DMS79 treated with DMSO at 0.1 percent for 48 hours (cell line): ENCODE measurements at places on chromosomes 11 and 22.

- DNase-seq: no peak
These were observed 114.2 kb downstream of the CACNA1I start for GRCh38 chr22:39684702-39685281.

DNA sequence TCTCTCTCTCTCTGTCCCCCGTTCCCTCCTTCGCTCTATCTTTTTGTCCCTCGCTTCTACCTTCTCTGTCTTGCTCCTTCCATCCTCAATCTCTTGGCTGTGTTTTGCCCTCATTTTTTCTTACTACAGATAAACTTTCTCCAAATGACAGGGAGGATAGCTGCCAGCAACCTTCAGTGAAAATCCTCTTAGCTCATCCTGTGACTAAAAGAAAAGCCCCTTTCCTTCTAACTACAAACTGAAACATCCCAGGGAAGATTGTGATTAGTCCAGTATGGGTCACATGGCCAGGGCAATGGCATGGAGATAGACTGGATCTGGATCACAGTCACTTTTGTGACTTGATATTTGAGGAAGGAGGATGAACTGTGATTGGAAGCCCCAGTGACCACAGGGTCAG lies 10.4 kb downstream of the SPON1 start:
- no peak for DNase-seq

- DNase-seq: no peak
These were observed 42.4 kb upstream of the WEE1 start for GRCh38 chr11:9530901-9531625.

GRCh38 chr11:19696073-19696472 lies 16.6 kb upstream of the NAV2 start:
- no peak for DNase-seq

- DNase-seq: no peak
These were observed 314.7 kb upstream of the SORL1-AS1 start for GRCh38 chr11:121767433-121767832.

GRCh38 chr11:94325681-94326080 lies 21.3 kb downstream of the IZUMO1R start:
- DNase-seq: no peak

DNA sequence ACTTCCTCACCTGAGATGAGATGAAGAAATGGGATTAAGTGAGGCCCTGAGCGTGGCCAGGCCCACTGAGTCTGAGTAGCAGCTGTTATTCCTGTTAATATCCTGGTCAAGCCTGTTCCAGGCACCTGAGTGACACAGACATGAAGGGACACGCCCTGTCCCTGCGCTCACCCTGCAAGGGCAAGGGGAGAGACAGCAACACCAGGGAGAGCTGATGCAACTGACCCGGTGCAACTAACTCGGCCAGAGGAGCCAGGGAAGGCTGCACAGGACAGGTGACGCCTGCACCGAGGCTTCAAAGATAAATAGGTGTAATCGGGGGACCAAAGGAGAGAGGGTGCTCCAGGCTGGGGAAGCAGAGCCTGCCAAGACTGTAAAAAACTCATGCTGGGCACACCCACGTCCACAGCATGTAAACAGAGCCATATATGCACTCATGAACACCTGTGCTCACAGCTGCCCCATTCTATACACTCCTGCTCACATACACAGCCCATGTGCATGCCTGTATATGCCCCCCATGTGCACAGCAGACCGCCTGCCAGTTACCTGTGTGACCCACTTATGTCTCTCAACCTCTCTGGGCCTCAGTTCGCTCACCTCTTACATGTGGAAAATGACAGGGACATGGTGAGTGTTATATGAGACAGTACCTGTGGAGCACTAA lies 22.8 kb upstream of the GCAT start:
- peak; percentile 13 for DNase-seq

- DNase-seq: peak; percentile 85
These were observed 59.8 kb downstream of the TENM4 start for GRCh38 chr11:79381036-79381435.

DNA sequence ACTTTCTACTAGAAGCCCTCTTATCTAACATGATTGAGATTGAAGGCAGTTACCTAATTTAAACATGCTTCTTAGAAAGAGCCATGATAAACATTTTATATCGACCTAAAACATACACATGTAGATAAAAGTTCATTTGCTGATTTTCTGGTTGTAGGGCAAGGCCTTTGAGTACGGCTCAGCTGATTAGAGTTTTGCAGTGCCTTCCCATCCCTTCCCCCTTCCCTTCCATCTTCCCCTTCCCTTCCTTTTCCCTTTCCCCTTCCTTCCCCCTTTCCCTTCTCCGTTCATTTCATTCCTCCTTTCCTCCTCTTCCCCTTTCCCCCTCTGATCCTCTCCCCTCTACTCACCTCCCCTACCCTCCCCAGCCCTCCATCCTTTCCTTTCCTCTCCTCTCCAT lies 4.3 kb downstream of the LDHC start:
- DNase-seq: no peak

DNA sequence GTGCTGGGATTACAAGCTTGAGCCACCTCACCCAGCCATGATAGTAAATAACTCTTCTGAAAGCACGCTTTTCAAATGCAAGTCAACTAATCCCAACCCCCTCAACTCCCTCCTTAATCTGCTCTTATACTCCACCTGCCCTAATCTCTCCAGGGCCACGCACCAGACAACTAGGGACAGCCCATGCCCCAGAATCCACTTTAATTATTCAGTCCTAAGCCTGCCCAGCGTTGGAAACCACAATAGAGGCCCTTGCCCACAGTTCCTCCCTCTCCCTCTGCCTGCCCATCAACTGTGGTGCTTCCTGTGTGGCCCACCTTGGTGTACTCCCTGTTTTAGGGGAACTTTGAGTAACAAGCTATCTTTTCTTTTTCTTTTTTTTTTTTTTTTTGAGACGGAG lies 2.7 kb upstream of the VPREB3 start:
- DNase-seq: no peak

DNA sequence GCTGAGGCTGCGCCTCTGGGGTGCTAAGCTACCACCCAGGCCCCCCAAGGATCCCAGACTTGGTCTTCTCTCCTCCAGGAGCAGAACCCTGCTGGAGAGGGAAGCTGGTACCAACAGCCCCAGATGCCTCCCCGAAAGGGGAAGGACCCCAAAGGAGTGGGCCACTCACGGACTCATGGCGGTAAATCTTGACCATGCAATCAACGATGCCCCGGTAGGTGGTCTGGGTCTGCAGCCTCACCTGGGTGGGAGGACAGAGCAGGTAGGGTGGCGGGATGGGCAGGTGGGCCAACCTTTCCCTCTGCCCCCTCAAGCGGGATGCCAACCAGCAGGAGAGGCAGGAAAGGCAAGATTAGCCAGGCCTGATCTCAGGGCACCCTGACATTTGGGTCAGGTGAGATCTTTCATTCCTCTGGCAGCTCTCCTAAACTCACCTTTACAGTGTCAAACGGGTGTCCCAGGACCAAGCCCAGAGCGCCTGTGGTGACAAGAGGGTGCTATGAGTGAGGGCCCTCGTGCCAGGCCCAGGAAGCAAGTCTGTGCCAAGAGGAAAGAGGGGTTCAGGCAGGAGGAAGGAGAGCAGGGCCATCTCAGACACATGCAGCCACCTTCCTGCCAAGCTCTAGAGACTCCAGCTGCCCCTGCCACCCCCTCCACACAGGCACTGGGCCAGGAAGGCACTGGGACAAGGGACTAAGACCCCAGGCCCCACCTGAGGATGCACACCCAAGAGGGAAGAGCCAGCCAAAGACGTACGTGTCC lies 2.6 kb downstream of the SLC25A45 start:
- DNase-seq: no peak

- DNase-seq: no peak
These were observed 51.8 kb downstream of the C11orf71 start for GRCh38 chr11:114348200-114349191.
